ENCODE measurements at places on chromosomes 5 and 9.

GRCh38 chr5:102888483-102888882, 133.4 kb downstream of the PAM start:
- DNase-seq, result no peak

GRCh38 chr5:125440905-125441304, 694.5 kb upstream of the ZNF608 start:
- DNase-seq, result no peak

- no peak for DNase-seq
Observed at GRCh38 chr9:1948541-1948940, 66.6 kb upstream of the SMARCA2 start.

DNA sequence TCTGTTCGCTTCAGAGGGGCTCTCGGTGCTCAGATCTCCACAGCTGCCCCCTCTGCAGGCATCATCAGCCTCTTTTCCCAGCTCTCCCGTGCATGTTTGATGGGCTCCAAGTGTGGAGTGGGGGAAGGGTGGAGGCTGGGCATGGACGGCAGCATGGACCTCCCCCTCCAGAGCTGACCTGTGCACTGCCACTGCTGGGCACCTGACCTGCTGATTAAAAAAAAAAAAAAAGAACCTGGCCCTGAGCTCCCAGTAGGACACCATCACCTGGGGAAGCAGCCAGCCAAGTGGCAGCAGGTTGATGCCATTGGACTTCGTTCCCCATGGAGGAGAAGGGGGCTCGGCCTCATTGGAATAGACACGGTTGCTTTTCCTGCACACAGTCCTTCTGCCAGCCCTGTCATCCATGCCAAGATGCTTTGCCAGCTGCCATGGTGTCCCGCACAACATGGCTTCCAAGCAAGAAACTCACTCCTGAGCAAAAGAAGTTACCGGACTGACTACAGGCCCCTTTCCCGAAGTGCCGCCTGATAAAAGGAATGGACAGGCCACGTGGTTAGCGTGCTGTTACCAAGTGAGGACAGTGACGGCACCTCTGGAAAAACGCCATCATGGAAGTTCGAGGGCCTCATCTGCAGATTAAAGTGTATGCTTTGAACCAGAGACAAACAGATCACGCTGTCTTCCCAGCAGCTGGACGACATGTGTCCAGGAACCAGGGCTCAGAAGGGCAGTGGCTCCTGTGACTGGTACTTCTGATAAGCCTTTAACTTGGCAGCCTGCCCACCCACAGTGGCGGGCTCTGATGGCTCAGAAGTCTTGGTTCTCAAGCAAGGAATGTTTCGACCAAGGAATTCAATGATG, 14.7 kb upstream of the BRD3OS start:
- no peak for DNase-seq

DNA sequence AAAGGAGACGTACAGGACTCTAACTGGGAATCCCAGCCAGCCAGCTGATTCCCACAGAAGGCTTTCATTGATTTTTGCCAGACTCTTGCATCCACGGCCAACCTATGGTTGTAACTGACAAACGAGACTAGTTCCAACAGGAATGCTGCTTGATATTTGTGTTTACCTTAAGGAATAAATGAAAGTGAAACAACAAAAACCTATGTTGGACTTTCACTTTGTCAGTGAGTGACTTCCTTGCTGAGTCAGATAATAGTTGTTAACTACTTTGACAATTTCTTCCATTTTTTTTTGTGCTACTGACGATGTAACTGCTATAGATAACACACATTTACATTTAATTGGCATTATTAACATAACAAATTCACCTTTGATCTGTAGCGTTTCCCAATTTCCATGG, 63.4 kb upstream of the LRRTM2 start:
- no peak for DNase-seq
